Aorta (tissue), 5 donors: ENCODE measurements at places on chromosomes 7 and 10. TPM values are rescaled to one million over a fixed set of nuclear protein-coding genes. Genes with fewer than 3 reads are reported as not detected.
A peak's percentile ranks its signal among the peaks of the same experiment; 100 is the strongest.

Gene CYP2C19
- not detected for total RNA-seq

Gene C10orf90
- total RNA-seq = not detected

DNA sequence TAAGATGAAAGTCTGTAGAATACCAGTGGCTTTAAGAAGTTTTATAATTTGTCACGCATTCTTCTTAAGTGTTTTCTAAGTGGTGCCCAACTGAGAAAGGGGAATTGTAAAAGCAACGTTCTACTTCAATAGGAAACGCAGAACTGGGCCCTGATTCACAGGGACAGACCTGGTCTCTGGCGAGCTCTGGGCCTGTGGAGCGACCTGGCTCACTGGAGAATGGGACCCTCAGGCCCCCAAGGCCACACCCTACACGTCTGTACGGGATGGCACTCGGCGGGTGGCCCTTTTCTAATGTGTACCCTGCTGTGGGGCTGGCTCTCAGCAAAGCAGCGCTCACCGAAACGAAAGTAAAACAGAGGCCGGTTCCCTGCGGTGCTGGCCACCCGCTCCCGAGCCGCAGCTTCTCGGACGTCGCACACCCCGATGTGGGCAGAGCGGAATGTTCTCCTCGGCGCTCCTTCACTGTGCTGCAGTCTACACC is 205.0 kb downstream of the DIP2C start:
- peak; percentile 81 for DNase-seq
- no peak overlapping the region for H3K27ac ChIP-seq
- no peaks in the 10 kb centered on the region for H3K27me3 ChIP-seq
- peak overlapping the region; percentile 44 for H3K4me3 ChIP-seq

Gene IL2RA
- 2.4 TPM for total RNA-seq

- H3K27me3 ChIP-seq = no peaks in the 10 kb centered on the region
- no peaks in the 10 kb centered on the region for H3K4me1 ChIP-seq
- H3K36me3 ChIP-seq = no peaks in the 10 kb centered on the region
- H3K4me3 ChIP-seq = no peak overlapping the region
- no peak for DNase-seq
- H3K27ac ChIP-seq = no peak overlapping the region
Measured at GRCh38 chr7:32215697-32216096, 145.5 kb upstream of the PDE1C start.

GRCh38 chr7:110153222-110153621 is 937.7 kb upstream of the LRRN3 start:
- no peak overlapping the region for H3K4me3 ChIP-seq
- no peaks in the 10 kb centered on the region for H3K36me3 ChIP-seq
- H3K4me1 ChIP-seq = no peaks in the 10 kb centered on the region
- H3K27ac ChIP-seq = no peak overlapping the region
- no peak for DNase-seq

Gene GRID1
- 3.8 TPM for total RNA-seq

GRCh38 chr10:120950051-120950561 is 98.9 kb downstream of the WDR11 start:
- no peak overlapping the region for H3K27ac ChIP-seq
- DNase-seq = no peak
- H3K4me1 ChIP-seq = no peaks in the 10 kb centered on the region

DNA sequence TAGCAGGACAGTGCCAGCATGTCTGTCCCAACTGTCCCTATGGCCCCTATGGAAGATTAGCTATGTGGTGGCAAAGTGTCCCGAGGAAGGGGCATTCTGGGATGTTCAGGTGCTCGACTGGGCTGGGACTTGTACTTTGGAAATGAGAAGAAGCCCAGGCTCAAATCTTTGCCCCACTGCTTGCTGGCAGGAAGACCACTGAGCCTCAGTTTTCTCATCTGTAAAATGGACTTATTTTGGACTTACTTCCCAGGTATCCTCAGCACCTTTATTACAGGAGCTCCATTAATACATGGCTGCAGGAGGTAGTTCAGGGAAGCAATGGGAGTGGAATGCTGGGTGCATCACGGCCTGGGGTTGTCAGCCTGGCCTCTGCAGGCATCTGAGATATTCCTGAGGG is 71.2 kb downstream of the LHPP start:
- H3K4me1 ChIP-seq = no peaks in the 10 kb centered on the region
- H3K27me3 ChIP-seq = no peaks in the 10 kb centered on the region
- DNase-seq = no peak
- no peak overlapping the region for H3K27ac ChIP-seq
- H3K36me3 ChIP-seq = no peaks in the 10 kb centered on the region

DNA sequence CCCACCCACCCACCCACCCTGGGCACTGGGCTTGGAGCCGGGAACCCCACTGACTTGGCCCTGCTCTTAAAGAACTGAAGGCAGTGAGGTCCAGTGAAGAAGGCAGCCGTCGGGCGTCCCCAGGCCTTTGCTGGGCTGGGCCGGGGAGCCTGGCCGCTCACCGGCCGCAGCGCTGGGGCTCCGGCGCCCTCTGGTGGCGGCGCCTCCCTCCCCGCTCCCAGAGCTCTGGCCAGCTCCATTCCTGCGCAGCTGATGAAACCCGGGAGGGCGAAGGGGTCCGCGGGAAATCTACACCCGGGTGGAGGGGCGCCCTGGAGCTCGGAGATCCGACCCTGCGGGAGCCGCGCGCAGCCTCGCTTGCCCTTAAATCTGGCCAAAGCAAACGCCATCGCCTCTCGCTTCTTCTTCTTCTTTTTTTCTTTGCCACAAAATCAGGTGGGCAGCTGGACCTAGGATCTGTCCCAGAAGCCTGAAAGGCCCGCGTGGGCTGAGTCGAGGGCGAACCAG is 1.7 kb upstream of the CXCL12 start:
- no peak overlapping the region for H3K4me3 ChIP-seq
- H3K27me3 ChIP-seq = no peaks in the 10 kb centered on the region
- no peaks in the 10 kb centered on the region for H3K36me3 ChIP-seq
- H3K27ac ChIP-seq = no peak overlapping the region
- no peaks in the 10 kb centered on the region for H3K4me1 ChIP-seq

Gene OIT3
- 0.15 TPM for total RNA-seq

Gene TSPAN15
- total RNA-seq = 16.8 TPM

Gene CYP3A4
- not detected for total RNA-seq

Gene RNF32
- not detected for total RNA-seq

- H3K27ac ChIP-seq = no peak overlapping the region
- DNase-seq = no peak
- H3K27me3 ChIP-seq = no peaks in the 10 kb centered on the region
Measured at GRCh38 chr10:93790439-93790838, 32.7 kb downstream of the LGI1 start.

GRCh38 chr7:110600956-110601355 is 490.0 kb upstream of the LRRN3 start:
- no peaks in the 10 kb centered on the region for H3K4me1 ChIP-seq
- no peak overlapping the region for H3K27ac ChIP-seq
- H3K36me3 ChIP-seq = no peaks in the 10 kb centered on the region
- no peak for DNase-seq
- H3K27me3 ChIP-seq = no peaks in the 10 kb centered on the region
- H3K4me3 ChIP-seq = no peak overlapping the region

DNA sequence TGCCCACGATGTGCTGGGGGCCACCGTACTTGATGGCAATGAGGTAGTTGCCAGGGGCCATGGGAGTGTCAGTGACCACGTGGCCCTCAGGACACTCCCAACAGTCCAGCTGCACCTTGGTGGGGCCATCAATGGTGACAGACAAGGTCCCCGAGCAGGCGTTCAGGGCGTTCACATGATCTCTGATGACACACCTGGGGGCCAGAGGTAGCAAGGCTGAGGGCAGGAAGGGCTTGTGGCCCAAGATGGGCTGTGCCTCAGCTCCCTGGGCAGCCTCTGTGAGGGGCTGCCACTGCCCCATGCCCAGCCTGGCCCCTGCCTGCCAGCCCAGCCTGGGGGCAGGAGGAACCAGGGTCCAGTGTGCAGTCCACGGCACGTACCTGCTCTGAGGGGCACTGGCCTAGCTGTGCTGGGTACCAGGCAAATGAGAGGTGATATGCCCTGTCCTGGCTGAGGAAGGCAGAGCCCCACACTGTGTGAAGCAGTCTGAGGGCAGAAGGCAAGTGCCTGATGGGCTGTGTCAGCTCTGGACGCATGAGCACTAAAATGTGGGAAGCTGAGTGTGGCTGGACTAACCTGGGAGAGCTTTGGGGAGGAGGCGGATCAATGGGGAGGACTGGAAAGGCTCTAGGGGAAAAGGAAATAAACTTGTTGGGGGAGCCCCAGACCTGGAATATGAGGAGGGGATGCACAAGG is 3.5 kb upstream of the KCP start:
- DNase-seq = no peak
- H3K4me3 ChIP-seq = no peak overlapping the region
- H3K27ac ChIP-seq = no peak overlapping the region
- H3K36me3 ChIP-seq = no peaks in the 10 kb centered on the region

GRCh38 chr7:7795203-7795602 is 76.8 kb upstream of the RPA3 start:
- no peaks in the 10 kb centered on the region for H3K4me1 ChIP-seq
- no peak for DNase-seq
- H3K36me3 ChIP-seq = peaks cover 1% of the 10 kb centered on the region
- no peaks in the 10 kb centered on the region for H3K27me3 ChIP-seq
- H3K4me3 ChIP-seq = no peak overlapping the region
- no peak overlapping the region for H3K27ac ChIP-seq
